ENCODE measurements at places on chromosomes 3 and 15.

GRCh38 chr3:94431876-94432570 is 369.2 kb downstream of the NSUN3 start:
- no peak for DNase-seq

DNA sequence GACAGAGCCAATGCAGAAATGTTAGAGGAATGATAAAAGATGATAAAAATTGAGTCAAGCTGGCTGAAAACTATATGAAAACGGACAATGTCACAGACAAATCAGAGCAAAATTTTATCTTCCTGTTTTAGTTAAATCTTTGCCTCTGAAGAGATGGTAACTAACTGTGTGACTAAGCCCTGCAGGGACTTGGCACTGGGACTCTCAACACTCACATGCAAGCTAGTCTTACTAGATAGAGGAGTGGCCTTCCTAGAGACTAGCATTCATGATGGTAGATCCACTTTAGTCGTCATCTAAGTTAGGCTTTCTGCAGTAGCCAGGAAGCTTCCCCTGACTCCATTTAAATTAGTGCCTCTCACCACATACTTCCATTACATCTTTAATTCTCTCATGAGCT is 4.1 kb downstream of the CCDC191 start:
- no peak for DNase-seq

DNA sequence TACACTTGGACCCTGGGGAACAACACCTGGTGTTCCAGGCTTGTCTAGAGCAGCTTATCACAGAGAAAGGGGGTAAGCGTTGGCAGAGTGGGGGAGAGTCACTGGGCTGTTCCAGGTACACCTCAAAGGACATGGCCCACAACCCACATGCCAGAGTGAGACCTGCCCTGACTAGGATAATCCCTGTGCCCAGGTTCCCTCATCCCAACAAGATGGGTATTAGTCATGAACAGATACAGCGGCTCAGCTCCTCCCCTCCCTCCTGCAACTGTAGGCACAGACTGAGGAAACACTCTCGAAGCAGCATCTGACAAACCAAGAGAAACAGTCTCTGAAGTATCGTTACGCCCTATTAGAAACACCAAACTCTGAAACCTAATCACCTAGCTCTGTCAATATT is 32.1 kb upstream of the RPS17 start:
- DNase-seq, result no peak

- no peak for DNase-seq
Observed at GRCh38 chr3:32909999-32910398, 41.4 kb upstream of the CCR4 start.

DNA sequence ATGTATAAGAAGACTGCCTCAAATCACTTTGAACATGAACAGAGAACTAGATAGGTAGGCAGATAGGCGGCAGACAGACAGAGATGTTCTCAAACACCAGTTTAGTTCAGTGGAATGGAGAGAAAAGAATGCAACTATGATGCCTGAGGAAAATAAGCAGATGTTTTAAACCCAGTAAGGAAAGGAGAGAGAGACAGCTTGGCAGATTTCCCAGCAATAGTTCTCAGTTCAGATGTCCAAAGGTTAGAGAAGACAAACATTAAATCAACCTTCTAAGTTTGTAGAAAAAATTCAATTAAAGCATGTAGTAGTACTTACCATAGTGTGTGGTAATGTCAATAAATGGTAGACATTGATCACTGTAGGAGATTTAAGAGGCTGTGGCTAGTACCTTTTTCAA is 209.6 kb upstream of the PFN2 start:
- DNase-seq, result no peak

- DNase-seq, result no peak
Observed at GRCh38 chr3:77605865-77606264, 566.0 kb downstream of the ROBO2 start.

GRCh38 chr15:100147828-100148227 is 193.9 kb downstream of the ADAMTS17 start:
- no peak for DNase-seq

DNA sequence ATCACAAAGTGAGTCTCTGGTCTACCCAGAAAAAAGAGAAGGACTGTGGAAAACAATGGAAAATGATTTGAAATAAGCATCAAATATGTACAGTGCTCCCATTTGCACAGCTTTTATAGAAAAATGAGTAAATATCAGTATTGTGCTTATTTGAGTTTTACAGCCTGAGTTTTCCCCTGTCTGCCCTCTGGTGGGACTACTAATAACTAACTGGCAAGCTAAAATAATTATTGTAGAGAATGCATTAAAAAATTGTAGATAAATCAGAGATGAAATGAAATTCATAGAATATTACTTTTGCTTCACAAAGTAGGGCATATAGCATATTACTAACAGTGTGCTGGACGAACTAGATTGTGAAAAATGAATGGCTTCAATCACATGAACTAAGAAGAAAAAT is 287.1 kb downstream of the NAALADL2 start:
- DNase-seq, result no peak

GRCh38 chr15:56770173-56770572 is 36.9 kb upstream of the ZNF280D start:
- DNase-seq, result no peak

GRCh38 chr3:128070898-128071591 is 18.8 kb downstream of the SEC61A1 start:
- DNase-seq, result no peak

DNA sequence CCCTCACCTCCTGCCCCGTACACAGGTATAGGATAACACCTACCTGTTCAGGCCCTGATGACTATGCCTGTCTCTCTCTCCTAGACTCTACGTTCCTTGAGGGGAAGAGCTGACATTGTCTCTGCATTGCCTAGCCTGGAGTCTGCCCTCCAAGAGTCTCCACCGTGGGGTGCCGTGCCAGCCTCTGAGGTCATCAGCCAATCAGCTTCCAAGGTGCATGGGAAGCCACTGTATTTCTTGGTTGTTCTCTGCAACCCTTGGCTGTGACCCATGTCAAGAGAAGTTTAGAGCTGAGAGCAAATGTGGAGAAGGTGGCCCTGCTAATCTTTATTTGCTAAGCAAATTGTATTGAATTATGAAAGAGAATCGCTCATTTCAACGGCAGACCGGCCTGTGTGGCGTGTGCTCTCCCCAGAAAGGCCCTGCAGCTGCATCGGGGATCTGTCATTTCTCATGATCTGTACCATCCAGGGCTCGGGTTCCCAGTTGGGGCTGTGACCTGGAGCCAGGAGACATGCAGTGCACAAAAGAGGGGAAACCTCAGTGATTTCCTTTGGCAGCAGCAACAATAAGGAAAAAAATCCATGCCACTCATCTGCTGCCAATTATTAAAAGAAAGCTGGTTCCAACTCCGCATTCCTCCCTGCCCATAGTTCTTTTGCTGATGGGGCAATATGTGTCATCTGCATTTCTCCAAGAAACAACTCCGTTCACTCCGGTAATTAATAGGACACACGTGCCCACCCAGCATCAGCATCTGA is 182.2 kb downstream of the MEGF11 start:
- no peak for DNase-seq

GRCh38 chr3:189721873-189722665 is 90.9 kb downstream of the TP63 start:
- DNase-seq, result no peak

DNA sequence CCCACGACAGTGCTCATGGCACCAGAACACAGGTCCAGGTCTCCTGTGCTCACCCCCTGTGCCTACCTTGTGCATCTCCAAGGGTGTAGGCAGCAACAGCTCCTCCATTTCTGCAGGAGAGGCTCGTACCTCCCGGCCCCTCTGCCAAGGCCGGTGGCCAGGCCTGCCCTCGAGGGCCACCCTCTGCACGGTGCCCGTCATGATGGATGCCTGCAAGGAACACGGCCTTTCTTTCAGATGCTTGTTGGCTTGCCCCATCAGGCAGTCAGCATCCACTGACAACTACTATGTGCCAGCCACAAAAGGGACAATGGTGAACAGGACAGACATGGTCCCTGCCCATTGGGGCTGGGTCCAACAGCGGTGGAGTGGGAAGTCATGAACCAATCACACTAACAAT is 43.8 kb downstream of the GRIP2 start:
- DNase-seq, result no peak

DNA sequence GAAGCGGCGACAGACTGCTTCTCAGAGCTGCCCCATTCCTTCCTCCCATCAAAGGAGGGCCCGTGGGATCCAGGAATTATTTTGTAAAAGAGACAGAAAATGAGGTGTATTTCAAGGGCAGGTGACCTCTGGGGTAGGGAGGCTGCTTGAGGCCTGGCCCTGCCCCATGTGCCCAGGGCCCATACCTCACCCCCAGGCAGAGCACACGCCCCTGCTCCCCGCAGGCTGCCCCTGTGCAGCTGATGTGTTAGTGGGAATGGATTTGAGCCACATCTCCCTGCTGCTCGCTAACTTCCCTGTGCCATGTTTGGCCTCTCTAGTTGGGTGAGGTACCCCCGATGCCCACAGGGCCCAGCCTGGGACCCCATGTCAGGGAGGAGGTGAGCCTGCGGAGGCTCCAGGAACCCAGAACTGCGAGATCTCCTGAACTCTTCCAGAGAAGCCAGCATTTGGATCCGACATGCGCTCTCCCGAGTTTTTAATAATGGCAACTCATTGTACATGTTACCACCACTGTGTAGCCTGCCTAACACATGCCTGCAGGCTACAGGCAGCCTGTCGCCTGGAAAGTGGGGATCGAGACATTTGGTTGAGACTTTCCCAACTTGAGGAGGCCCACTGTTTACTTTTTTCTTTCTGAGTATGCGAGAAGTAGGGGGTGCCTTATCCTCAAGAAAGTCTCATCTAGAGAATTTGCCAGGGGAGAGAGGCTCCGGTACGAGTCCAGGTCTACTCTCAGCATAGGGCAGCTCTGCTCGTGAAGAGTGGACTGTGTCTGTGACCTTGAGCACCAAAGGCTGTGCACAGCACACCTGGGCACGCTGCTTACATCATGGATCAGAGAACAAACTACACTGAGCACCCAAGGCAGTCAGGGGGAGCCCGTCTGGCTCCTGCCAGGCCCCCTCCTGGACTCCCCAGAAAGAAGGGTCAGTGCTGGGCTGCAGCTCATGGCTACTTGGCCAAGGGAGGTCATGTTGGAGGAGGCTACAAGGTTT is 36.1 kb downstream of the PCSK6 start:
- DNase-seq, result no peak

GRCh38 chr3:19348941-19349564 is 200.7 kb downstream of the KCNH8 start:
- no peak for DNase-seq

- DNase-seq, result no peak
Observed at GRCh38 chr3:43921056-43921648, 230.4 kb downstream of the ABHD5 start.

DNA sequence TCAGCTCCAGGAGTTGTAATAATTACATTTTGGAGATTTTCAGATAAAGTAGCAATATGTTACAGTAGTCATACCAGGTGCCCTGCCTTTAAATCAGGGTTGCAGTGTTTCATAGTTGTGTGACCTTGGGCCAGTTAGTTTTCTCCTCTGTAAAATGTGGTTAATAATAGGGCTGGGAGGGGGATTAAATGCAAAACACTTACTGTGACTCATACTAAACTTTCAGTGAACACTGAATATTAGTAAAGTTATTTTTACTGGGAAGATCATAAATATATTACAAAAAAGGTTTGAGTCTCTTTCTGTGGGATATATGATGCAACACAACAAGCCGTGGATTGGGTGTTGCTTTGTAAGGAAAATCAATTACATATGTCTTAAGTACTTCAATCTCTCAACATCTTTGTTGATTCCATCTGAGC is 1.1 kb upstream of the EBLN2 start:
- no peak for DNase-seq

- no peak for DNase-seq
Observed at GRCh38 chr3:123336001-123336400, 112.9 kb downstream of the ADCY5 start.

DNA sequence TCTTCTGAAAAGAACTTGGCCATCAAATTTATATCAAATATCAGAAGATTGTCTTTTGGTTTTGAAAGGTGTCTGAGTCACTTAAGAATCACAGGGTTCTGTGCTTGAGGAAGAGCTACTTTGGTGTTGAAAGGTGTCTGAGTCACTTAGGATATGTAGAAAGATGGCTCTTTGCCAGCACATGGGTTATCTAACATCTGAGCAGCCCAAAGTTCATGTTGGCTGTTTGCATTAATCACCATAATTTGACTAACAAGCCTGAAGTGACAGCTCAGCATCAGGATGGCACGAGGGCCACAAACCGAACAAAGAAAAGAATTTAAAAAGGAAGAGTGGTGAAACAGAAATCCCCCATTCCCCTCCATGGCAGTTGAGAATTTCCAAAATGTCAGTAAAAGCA is 190.5 kb upstream of the CMC1 start:
- no peak for DNase-seq

GRCh38 chr3:127820826-127821313 is 1.4 kb downstream of the MGLL start:
- DNase-seq, result no peak

DNA sequence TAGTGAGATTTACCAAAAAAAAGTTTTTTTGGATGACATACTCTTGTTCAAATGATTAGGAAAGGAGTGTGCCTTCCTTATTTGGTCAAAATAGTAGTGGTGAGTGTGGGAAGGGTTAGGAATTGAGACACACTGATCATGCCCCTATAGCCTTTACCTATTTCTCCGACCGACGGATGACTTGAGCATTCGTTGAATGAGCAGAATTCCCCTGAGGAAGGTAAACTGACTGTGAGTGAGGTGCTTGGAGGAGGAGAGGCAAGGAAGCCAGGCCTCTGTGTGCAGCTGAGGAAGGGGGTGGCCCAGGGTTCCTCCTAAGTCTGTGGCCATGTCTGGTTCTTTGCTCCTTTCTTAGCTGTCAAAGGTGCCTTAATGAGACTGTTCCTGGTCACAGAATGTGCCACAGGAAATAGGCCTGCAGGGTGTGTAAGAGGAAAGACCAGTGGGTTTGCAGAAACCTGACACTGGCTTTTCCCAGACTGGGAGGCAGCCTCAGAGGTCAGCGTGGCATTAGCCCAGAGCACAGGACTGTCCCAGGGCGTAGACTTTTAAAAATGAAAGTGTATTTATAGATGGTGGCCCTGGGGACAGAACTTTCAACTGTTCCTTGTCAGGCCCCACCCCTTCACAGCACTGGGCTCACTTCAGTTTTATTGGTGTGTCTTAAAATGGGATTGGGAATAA is 307.7 kb upstream of the C2CD4B start:
- no peak for DNase-seq

DNA sequence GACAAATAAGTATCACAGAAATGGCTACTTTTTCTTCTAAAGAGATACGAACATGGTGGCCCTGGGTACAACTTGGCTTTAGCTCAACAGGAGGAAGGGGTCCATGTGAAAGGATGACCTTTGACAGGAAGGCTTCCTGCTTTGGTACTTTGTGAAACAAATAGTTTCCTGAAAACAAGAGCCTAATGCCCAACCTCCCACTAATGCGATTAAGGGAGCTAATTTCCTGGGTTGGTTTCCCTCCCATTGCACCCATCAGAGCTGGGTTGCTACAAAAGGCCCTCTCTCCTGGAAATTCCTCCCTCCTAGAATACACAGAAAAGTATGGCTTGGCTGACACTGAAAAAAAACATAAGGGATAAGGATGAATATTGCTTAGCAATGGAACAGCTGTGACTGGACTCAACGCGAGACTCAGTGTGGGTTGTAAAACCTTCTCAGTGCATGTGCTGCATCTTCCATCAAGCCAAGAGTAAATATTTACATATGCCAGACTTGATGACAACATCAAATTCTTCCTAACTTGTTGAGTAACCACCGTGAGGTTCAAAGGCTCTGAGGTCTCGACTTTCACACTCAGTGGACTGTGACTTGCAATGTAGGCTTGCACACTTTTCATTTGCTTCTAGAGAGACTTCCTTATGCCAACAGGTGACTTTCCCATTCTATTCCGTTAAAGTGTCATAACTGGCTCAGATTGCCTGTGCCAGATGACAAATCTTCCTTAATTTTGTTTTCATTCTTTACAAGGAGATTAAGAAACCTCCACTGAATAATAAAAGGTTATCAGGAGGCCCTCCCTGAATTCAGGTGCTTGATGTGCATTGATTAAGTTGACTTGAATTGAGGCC is 60.1 kb downstream of the ADAMTS9 start:
- DNase-seq, result peak; percentile 44
